ENCODE measurements at places on chromosomes 6 and 20.

- no peaks in the 10 kb centered on the region for H3K27me3 ChIP-seq
- H3K36me3 ChIP-seq = no peaks in the 10 kb centered on the region
- no peak overlapping the region for H3K4me3 ChIP-seq
- no peak for DNase-seq
Observed at GRCh38 chr20:52681288-52681687, 290.9 kb upstream of the TSHZ2 start.

DNA sequence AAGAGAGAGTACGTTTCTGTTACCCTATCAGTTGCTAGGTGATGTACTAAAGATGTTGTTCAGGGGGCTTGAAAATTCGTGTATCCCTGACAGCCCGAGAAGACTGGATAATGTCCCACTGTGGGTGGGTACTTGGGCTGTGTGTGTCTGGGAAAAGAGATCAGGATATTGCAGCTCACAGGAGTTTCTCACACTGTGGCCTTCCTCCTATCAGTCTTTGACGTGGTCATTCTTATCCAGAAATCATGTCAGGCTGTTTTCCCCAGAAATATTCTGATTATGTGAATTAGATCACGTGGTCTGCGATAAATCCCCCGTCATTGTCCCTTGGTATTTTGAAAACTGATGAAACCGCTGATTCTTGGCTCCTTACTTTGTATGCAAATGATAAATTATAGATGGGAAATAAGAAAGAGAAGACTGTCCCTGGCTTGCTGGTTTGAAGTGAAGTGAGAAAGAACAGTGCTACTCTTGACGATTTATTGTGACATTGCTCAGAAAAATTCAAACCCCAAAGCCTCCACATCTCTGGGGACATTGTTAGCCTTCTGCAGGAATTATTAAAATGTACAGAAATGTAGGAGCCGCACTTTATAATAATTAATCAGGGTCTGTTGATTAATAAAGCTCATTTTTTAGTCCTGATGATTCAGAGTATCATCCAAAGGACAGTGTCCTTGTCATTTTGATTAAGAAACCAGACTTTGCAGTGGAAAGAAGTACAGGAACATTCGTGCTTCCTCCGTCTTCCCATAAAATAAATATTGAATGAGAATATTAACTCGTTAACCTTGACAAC lies 167.5 kb upstream of the TSHZ2 start:
- peaks cover 3% of the 10 kb centered on the region for H3K27me3 ChIP-seq
- H3K4me1 ChIP-seq = no peaks in the 10 kb centered on the region
- no peak overlapping the region for H3K4me3 ChIP-seq
- H3K36me3 ChIP-seq = no peaks in the 10 kb centered on the region
- DNase-seq = no peak

DNA sequence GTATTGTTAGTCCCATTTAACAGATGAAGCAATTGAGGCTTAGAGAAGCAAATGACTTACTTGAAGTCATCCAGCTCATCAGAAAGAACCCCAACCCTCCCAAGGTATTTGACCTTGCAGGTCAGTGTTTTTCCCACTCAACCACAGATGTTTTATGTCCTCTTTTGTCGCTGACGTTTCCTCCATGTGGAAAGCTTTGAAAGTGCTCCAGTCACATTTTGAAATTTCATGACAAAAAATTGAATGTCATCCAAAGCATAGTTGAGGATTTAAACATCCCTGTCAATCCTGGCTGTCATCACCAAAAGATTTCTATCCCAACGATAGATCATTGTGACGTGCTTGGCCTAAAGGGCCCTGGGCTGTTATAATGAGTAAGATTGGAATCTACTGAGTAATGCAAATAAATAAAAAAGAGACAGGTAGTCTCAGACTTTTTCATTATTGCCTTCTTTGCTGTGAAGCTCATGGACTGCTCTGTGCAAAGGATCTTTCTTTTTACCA lies 102.7 kb downstream of the TSHZ2 start:
- no peak overlapping the region for H3K27ac ChIP-seq
- peaks cover 25% of the 10 kb centered on the region for H3K4me1 ChIP-seq
- H3K27me3 ChIP-seq = no peaks in the 10 kb centered on the region
- no peaks in the 10 kb centered on the region for H3K36me3 ChIP-seq
- DNase-seq = no peak

DNA sequence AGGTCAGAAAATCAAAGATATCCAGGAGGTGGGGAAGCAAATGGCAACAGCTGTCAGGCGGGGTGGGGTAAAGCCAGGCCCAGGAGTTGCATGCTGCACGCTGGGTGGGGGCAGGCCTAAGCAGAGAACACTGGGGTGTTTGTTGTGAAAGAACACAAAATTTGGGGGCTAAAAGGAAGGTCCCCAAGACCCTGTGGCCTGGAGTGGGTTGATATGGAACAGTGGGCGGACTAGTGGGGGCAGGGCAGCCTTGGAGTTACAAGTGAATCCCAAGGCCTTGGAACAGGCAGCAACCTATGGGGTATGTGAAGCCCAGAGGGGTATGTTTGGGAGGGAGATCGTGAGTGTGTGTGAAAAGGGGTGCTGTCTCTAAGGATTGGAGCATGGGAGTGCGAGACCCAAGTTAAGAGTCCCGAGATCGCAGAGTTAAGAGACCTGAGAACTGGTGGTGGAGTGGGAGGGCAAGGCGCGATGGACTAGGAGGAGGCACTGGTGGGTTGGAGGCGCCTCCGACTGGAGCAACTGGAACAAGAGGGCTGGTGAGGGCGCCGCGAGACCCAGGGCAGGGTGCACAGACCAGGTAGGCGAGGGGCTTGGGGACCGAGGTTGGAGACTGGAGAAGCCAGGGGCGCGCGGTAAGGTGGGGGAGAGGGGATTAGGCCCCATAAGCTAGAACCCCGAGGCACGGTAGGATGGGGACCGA lies 658 bp downstream of the CUL7 start:
- peak overlapping the region; percentile 99 for H3K27ac ChIP-seq
- no peaks in the 10 kb centered on the region for H3K27me3 ChIP-seq
- peaks cover 43% of the 10 kb centered on the region for H3K4me1 ChIP-seq
- peaks cover 36% of the 10 kb centered on the region for H3K36me3 ChIP-seq

DNA sequence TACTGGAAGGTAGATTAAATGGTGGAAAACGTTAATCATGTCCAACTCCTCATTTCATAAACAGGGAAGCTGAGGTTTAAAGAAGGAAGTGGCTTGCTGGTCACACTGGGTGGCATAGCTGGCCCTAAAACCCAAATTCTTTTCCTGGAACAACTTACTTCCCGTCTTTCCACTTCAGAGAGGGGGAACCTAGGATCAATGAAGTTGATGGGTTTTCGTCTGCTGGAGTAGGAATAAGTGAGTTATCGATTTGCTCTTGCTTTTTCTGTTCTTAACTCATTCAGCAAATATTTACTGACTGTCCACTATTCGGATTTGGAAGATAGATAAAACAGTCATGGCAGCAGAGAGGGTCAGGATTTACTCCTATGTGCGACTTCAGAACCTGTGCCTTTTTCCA lies 1.2 kb upstream of the SYS1 start:
- H3K27ac ChIP-seq = no peak overlapping the region
- H3K27me3 ChIP-seq = no peaks in the 10 kb centered on the region
- no peak for DNase-seq
- peaks cover 9% of the 10 kb centered on the region for H3K36me3 ChIP-seq
- no peak overlapping the region for H3K4me3 ChIP-seq

DNA sequence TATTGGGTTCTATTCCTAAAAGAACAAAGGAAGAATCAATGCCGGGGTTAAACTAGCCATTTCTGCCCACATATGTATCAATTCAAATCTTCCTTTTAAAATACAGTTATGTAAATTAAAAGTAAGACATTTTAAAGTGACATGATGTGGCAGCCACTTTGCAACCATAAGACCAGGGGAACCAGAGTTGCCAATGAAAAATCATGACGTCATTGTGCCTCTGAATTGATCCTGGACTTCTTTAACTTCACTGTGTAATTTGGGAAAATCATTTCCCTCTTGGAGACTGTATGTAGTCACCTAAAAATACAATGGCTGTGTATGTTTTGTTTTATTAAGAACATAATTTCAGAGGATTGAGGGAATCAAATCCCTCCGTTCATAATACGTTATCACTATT lies 42.2 kb downstream of the SLC13A3 start:
- no peak for DNase-seq
- H3K4me1 ChIP-seq = no peaks in the 10 kb centered on the region
- H3K27me3 ChIP-seq = peaks cover 13% of the 10 kb centered on the region
- no peak overlapping the region for H3K27ac ChIP-seq

- H3K4me3 ChIP-seq = no peak overlapping the region
- no peak overlapping the region for H3K27ac ChIP-seq
Observed at GRCh38 chr6:45990162-45990561, 25.5 kb downstream of the CLIC5 start.

DNA sequence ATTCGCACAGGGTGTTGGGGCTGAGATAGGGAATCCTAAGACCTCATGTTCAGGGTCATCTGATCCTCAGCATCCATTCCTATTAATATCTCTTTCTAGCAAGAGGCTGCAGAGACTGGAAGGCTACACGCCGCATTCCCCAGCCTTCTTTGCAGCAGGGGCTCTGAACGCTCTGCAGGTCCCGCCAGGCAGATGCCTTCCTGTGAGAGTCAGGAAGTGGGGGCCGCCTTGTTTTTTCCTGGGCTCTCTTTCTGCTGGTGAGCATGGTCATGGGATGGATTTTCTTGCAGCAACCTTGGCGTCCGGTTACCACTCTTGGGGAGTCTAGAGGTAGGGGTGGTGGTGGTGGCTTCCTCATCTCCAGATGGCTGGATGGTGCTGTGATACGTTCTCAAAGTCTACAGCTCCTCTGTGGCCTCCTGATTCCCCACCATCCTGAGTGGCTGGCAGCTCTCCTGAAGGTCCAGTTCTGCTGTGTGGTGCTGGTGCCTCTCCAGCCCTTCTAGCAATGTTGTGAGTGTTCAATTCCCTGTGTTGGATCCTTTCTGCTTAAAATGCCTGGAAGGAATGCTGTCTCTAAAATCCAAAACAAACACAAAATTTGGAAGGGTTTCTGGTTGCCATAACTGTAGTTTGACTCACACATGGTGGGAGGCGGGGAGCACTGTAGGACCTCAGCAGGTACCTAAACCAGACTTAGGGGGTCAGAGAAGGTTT lies 111.9 kb downstream of the CEBPB start:
- no peak overlapping the region for H3K4me3 ChIP-seq
- H3K36me3 ChIP-seq = no peaks in the 10 kb centered on the region
- H3K27me3 ChIP-seq = peaks cover 31% of the 10 kb centered on the region
- H3K4me1 ChIP-seq = peaks cover 22% of the 10 kb centered on the region
- no peak for DNase-seq
- H3K27ac ChIP-seq = no peak overlapping the region

DNA sequence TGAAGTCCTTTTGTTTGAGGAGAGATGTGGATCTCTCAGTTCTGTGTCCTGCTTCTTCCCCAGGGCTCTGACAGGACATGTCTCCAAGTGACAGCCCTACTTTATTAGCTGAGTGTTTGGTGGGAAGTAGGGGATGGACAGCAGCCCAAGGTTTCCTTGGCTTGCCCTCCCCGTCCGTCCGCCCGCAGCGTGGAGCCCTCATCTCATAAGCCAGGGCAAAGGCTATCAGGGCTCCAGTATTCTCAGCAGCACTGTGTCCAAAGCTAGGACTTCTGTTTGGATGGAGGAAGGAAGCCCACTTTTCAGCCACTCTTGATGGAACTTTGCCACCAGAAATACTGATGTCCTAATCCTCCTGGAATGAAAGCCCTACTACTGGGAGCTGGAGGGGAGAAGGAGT lies 13.6 kb downstream of the CDC5L start:
- no peaks in the 10 kb centered on the region for H3K27me3 ChIP-seq
- H3K36me3 ChIP-seq = peaks cover 61% of the 10 kb centered on the region

DNA sequence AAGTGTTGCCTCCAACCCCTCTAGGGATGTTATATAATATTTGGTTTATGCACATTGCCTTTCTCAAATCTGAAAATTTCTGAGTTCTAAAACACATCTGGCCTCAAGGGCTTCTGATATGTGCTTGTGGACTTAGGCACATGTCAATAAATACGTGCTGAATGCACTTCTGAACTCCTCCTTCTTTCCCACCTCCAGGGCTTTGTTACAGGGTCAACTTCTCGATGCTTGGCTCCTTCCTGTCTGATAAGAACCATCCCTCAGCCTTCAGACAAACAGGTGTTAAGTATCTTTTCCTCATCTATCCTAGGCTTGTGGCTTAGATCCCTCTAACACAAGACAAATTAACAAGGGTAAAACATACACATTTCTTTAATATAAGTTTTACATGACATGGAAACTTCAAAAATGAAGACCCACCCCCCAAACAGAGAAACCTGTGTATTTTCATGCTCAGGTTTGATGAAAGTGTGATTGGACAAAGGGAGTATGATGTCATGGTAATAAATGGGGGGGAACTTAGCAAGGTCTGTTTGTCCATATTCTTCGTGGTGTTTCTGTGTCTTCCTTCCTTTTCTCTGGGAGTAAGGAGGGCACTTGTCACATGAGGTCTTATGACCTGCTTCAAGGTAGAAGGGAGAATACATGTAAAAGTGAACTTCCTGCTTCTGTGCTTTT lies 326.9 kb downstream of the CD83 start:
- no peak for DNase-seq
- H3K4me3 ChIP-seq = no peak overlapping the region
- peaks cover 12% of the 10 kb centered on the region for H3K4me1 ChIP-seq
- H3K27ac ChIP-seq = no peak overlapping the region
- peaks cover 9% of the 10 kb centered on the region for H3K36me3 ChIP-seq

- no peaks in the 10 kb centered on the region for H3K4me1 ChIP-seq
- no peak overlapping the region for H3K4me3 ChIP-seq
- DNase-seq = no peak
- H3K36me3 ChIP-seq = no peaks in the 10 kb centered on the region
- no peak overlapping the region for H3K27ac ChIP-seq
Observed at GRCh38 chr20:19100975-19101374, 111.5 kb upstream of the SLC24A3 start.

DNA sequence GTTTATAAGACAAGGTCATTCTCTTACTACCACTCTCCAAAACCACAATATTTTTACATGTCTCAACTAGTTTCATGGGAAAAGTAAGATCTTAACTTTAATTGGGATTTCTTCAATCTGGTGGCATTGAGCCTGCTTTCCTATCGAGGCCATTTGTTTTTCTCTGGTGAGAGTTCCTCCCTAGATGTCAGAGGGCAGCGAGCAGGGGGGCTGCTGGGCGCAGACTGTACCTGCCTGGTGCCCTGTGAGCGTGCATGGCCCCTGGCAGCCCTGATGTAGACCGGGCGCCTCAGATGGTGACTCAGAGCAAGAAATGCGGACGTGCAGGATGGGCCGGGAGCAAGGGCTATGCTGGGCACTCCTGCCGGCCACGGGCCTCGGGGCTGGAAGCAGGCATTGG lies 27.2 kb downstream of the ERMARD start:
- H3K4me3 ChIP-seq = no peak overlapping the region
- no peak overlapping the region for H3K27ac ChIP-seq
- DNase-seq = no peak
- no peaks in the 10 kb centered on the region for H3K27me3 ChIP-seq
- H3K4me1 ChIP-seq = no peaks in the 10 kb centered on the region

All from activated naive CD4-positive, alpha-beta T cell treated with anti-CD3 and anti-CD28 coated beads, Interleukin-2, amount 10 ng/mL, durations not matched to agents 7 days and 5 days (primary cell).